T-helper 17 cell (primary cell): ENCODE measurements at places on chromosomes 5 and 9. TPM values are rescaled to one million over a fixed set of nuclear protein-coding genes. Genes with fewer than 3 reads are reported as not detected.

DNA sequence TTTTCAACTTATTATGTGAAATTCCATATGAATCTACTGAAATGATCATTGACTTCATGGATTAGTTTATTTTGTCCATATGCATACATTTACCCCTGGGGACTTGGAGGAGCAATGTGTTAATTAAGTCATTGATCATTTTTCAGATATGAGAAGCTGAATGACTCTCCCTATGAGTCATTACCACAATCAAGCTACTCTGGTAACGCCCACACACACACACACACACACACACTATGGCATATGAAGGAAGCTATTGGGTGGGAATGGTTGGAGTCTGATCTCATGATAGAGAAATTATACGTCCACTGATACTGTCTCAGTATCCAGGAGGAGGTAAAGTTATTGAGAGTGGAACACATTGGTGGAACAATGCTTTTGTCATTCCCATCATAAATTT is 528.9 kb downstream of the AGTPBP1 start:
- DNase-seq = no peak

- DNase-seq = no peak
Observed at GRCh38 chr5:33475706-33476105, 34.9 kb downstream of the TARS1 start.

GRCh38 chr5:50441493-50441955 is 436 bp upstream of the EMB start:
- DNase-seq = no peak

GRCh38 chr5:82512025-82512424 is 233.9 kb upstream of the RPS23 start:
- no peak for DNase-seq

GRCh38 chr5:44911501-44911900 is 102.8 kb downstream of the MRPS30 start:
- DNase-seq = no peak

- no peak for DNase-seq
Observed at GRCh38 chr9:133946840-133947486, 45.2 kb downstream of the VAV2 start.

DNA sequence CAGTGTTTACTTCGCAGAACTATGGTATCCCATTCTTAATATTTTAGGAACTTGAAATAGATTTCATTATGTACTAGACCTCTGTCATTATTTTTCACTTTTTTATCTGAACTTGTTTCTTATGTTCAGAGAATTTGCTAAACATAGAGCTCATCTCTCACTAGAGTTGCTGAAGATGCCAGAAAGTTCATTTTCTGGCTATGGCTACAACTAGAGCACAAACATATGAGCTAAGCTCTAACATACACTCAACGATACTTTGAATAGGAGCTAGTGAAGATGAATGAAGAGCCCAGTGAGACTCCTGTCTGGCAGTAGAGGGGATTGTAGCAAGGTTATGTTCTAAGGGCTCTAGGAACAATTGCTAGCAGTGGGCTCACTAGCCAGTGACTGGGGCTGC is 582.2 kb downstream of the KIF4B start:
- DNase-seq = no peak

GRCh38 chr5:40453689-40454088 is 226.0 kb upstream of the PTGER4 start:
- no peak for DNase-seq

- DNase-seq = no peak
Observed at GRCh38 chr9:73565833-73566465, 414.3 kb downstream of the ANXA1 start.

DNA sequence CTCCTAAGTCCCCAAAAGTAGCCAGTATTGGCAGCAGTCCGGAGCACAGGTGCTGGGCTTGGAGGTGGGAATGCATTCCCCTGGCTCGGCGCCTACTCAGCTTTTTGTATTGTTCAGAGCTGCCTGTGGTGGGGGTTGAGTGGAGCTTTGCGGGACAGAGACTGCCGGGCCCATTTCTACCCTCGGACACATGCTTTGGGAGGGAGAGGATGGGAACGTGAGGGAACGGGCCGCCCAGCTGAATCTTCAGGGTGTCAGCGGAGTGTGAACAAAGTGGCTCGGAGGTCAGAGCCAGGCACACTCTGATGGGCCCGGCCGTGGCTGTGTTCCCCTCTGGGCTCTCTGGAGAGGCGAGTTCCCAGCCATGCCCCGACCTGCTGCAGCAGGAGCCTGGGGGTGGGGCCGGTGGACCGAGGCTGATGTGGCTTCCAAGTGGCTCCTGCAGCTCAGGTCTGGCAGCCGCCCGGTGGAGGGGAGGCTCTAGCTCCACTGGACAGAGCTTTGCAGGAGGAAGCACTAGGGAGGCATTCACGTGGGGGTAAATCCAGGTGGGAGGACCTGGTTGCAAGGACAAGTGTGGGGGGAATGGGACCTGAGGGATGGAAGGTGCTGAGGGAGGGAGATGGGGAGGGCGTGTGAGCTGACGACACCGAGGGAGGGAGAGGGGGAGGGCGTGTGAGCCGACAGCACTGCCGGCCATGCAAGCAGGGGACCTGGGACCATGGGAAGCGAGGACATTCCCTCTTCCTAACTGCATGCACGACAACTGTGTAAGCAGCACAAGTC is 31.1 kb upstream of the SLC6A3 start:
- no peak for DNase-seq

REXO4 gene
- 23.4 TPM for total RNA-seq

LCN2 gene
- not detected for total RNA-seq

FST gene
- total RNA-seq = not detected

WHRN gene
- total RNA-seq = 18.2 TPM

CCNI2 gene
- total RNA-seq = 8.7 TPM
